Activated CD4-positive, alpha-beta memory T cell treated with anti-CD3 and anti-CD28 coated beads for 36 hours (primary cell): ENCODE measurements at places on chromosomes 4 and X.
A peak's percentile ranks its signal among the peaks of the same experiment; 100 is the strongest.

DNA sequence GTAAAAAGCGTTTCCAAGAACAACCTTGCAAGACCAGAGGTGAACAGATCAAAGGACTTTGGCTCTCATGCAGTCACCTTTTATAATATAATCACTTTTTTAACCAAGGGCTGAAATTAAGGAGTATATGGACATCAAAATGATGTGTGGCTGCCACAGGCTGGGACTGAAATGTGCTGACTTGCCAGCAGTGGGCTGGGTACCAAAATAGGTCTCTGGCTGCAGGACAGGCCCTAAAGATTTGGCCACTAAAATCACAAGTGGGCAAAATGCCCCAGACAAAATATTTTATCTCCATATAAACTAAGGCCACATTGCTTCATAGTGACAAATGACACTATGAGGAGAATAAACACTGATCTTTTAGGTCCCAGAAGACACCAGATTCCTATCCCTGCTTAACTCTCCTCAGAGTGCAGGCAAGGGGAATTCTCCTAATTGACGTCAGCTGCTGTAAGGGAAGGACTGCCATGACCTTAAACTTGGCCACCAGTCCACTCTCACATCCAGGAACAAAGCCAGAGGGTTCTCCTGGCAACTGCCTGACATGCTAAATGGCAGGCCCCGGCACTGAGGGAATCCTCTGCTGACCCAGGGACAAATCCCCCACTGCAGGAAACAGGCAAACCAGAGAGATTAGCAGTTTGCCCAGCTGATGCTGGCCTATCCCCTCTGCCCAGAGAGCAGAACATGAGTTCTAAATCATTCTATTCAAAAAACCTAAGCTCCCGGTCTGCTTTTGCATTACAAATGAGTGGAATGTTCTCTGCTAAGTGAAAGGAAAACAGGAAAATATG is 155.8 kb downstream of the PPP3CA start:
- no peak for DNase-seq
- peaks cover 2% of the 10 kb centered on the region for H3K36me3 ChIP-seq
- no peaks in the 10 kb centered on the region for H3K27me3 ChIP-seq
- H3K4me3 ChIP-seq: no peak overlapping the region
- no peak overlapping the region for H3K27ac ChIP-seq

- no peak overlapping the region for H3K27ac ChIP-seq
- no peaks in the 10 kb centered on the region for H3K4me1 ChIP-seq
- no peak for DNase-seq
- no peaks in the 10 kb centered on the region for H3K36me3 ChIP-seq
Observed at GRCh38 chr4:61442936-61443335, 242.8 kb downstream of the ADGRL3 start.

DNA sequence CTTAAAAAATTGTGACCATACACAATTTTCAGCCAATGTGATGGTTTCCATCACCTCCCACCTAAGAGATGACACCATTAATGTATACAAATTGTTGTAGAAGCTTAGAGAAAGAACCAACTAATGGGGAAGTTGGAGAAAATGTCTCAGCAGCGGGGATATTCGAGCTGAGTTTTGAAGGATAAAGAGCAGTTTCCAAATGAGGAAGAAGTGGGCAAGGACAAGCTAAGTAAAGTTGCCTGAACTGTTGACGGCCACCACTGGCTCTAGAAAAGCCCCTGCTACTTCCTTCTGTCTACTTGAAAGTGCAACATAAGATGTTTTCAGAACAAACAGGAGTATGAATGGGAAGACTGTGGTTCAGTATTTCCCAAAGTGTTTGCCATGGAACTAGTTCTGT is 92.0 kb downstream of the CHRNA9 start:
- no peak overlapping the region for H3K27ac ChIP-seq
- no peaks in the 10 kb centered on the region for H3K36me3 ChIP-seq
- H3K4me1 ChIP-seq: peaks cover 2% of the 10 kb centered on the region
- no peak for DNase-seq

GRCh38 chrX:79080141-79080540 is 64.3 kb upstream of the GPR174 start:
- H3K4me1 ChIP-seq: peaks cover 40% of the 10 kb centered on the region
- peak overlapping the region; percentile 62 for H3K27ac ChIP-seq
- no peaks in the 10 kb centered on the region for H3K36me3 ChIP-seq

GRCh38 chr4:159722052-159722451 is 619.2 kb downstream of the RAPGEF2 start:
- H3K27ac ChIP-seq: no peak overlapping the region
- H3K4me3 ChIP-seq: no peak overlapping the region
- no peaks in the 10 kb centered on the region for H3K27me3 ChIP-seq
- H3K36me3 ChIP-seq: no peaks in the 10 kb centered on the region

GRCh38 chrX:122268353-122268752 is 915.7 kb upstream of the GRIA3 start:
- no peak overlapping the region for H3K27ac ChIP-seq
- H3K36me3 ChIP-seq: no peaks in the 10 kb centered on the region
- H3K4me1 ChIP-seq: no peaks in the 10 kb centered on the region
- no peak for DNase-seq
- H3K4me3 ChIP-seq: no peak overlapping the region
- no peaks in the 10 kb centered on the region for H3K27me3 ChIP-seq

GRCh38 chrX:97310373-97310772 is 426.7 kb downstream of the RPA4 start:
- H3K36me3 ChIP-seq: no peaks in the 10 kb centered on the region
- no peak for DNase-seq
- H3K27me3 ChIP-seq: no peaks in the 10 kb centered on the region
- peaks cover 4% of the 10 kb centered on the region for H3K4me1 ChIP-seq
- H3K4me3 ChIP-seq: no peak overlapping the region
- no peak overlapping the region for H3K27ac ChIP-seq

DNA sequence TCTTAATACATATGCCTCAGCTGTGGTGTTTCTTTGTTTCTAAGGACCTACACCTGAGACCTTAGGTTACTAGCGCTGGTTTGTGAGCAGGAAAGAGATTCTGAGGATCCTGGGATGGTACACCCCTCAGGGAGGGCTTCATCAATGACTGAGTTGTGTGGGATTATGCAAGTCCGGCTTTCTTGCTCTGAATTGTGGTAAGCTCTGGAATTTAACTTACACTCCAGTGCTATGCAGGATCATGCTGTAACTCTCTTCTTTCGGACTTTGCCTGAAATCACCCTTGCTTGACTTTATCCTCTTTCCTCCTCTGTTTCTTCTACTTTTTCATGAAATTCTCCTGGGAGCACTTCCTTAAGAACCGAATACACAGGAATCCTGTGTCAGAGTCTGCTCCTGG is 431.5 kb upstream of the BOD1L1 start:
- H3K4me1 ChIP-seq: no peaks in the 10 kb centered on the region
- DNase-seq: no peak
- H3K27ac ChIP-seq: no peak overlapping the region
- H3K4me3 ChIP-seq: no peak overlapping the region

DNA sequence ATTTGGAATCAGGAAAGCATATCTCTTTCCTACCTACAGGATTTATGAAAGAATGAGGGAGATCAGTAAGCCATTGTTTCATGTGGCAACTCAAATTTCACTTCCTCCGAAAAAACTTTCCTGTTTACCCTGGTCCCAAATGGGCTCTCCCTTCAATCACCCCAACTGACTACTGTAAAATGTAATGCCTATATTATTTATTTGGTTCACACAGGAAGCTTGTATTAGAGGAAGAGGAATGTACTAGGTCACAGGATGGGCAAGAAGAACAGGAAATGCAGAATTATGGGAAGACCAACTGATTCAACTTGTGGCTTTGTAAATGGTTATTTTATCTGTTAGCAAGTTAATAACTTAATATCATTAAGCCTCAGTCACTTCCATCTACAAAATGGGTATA is 23.1 kb downstream of the COL4A6 start:
- no peak for DNase-seq
- H3K27ac ChIP-seq: no peak overlapping the region
- no peaks in the 10 kb centered on the region for H3K4me1 ChIP-seq
- H3K4me3 ChIP-seq: no peak overlapping the region
- no peaks in the 10 kb centered on the region for H3K36me3 ChIP-seq
- H3K27me3 ChIP-seq: no peaks in the 10 kb centered on the region

DNA sequence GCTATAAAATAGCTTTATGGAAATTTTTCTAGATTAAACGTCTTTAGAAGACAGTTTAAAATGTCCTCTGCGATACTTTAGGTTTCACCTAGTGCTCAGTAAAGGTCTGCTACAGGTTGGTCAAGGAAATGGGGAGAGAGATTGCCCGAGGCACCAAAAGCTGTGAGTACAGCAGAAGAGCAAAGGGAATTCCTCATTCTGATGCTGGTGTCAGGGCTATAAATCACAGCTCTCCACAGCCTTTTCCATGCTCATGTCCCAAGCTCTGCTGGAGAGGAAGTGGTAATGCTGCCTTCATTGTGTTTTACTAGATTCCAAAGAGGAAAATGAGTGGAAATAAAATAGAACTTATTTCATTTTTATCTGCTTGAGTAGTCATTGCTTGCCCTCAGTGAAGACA is 2060.4 kb downstream of the ARAP2 start:
- H3K4me3 ChIP-seq: no peak overlapping the region
- H3K27ac ChIP-seq: no peak overlapping the region
- no peaks in the 10 kb centered on the region for H3K36me3 ChIP-seq
- DNase-seq: no peak
- H3K4me1 ChIP-seq: no peaks in the 10 kb centered on the region

DNA sequence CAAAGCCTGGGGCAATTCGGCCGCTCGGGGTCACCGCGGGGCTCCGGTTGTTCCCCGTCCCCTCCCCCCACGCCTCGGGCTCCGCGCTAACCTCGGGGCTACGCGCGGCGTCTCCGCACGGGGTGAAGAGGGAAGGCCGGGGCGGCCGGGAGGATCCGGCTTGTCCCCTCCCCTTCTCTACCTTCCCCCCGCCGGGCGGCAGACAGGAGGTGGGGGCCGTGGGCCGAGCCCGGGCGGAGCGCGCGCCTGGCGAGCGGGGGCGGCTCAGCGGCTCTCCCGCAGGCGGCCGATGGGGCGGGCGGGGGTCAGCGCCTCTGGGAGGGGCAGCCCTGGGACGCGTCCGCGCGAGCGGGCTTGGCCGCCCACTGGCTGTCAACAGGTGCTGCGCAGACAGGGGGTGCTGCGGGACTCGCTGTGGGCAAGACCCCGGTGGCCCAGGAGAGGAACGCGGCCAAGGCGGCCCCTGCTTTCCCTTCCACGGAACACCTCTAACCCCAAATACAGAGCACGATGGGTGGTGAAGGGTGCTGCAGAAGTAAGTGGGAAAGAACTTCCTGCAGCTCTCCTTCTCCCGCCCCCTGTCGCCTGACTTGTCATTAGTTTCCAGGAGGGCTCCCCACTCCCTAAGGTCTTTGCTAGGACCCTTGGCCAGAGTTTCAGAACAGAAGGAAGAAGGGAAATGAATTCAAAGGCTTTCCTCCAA is at the start of gene PDGFC:
PDGFC (minus strand) TSS at position 124 of the 703 bp plus-strand sequence. CDS start 896 bp downstream, outside the sequence.
- H3K27ac ChIP-seq: no peak within 1 kb of the TSS
- no peak within 1 kb of the TSS for H3K4me3 ChIP-seq
- peaks cover 8% of the 10 kb centered on the region for H3K4me1 ChIP-seq
- DNase-seq: no peak

DNA sequence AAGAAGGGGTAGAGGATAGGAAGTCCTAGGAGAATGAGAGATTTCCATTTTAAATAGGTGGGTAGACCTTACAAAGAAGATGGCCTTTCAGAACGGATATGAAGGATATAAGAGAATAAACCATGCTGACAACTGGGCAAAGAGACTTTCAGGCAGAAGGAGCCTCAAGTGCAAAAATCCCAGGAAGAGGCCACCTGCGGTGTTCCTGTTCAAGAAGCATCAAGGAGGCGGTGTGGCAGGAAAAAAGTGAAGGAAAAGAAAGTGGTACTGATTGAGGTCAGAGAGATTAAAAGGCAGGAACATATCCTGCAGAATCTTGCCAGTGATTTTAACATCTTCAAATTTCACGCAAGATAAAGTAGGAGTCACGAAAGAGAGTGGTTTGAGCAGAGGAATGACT is 172.0 kb downstream of the FSTL5 start:
- H3K4me3 ChIP-seq: no peak overlapping the region
- no peaks in the 10 kb centered on the region for H3K4me1 ChIP-seq
- H3K27ac ChIP-seq: no peak overlapping the region
- H3K36me3 ChIP-seq: no peaks in the 10 kb centered on the region
- DNase-seq: no peak
